Pulmonary artery endothelial cell (primary cell): ENCODE measurements at places on chromosomes 3 and 15. TPM values are rescaled to one million over a fixed set of nuclear protein-coding genes. Genes with fewer than 3 reads are reported as not detected.

BOC gene
- total RNA-seq: 0.20 and 0.35 TPM in 2 replicates

TRAIP gene
- total RNA-seq: 4.4 and 5.1 TPM in 2 replicates

TLR9 gene
- total RNA-seq: 0.04 TPM in 1 of 2 replicates, not detected in the other

CX3CR1 gene
- total RNA-seq: not detected in 2 replicates

DPPA2 gene
- not detected in 2 replicates for total RNA-seq

GOLGA6B gene
- total RNA-seq: not detected in 2 replicates

QTRT2 gene
- 40.5 and 56.2 TPM in 2 replicates for total RNA-seq

MIX23 gene
- total RNA-seq: 38.3 and 74.0 TPM in 2 replicates

ADPRH gene
- total RNA-seq: 6.3 and 8.3 TPM in 2 replicates

PRR23A gene
- not detected in 2 replicates for total RNA-seq

STRC gene
- under 0.01 TPM in 2 replicates for total RNA-seq

ATOSA gene
- 26.9 and 41.7 TPM in 2 replicates for total RNA-seq

ATP8B4 gene
- not detected in 2 replicates for total RNA-seq

GNAT1 gene
- under 0.01 TPM in 1 of 2 replicates, not detected in the other for total RNA-seq

TBC1D21 gene
- not detected in 2 replicates for total RNA-seq

SLC24A5 gene
- not detected in 2 replicates for total RNA-seq

RYR3 gene
- total RNA-seq: under 0.01 TPM in 2 replicates

CSPG5 gene
- 0.66 and 0.71 TPM in 2 replicates for total RNA-seq

MYD88 gene
- total RNA-seq: 12.7 and 15.2 TPM in 2 replicates

SEC62 gene
- total RNA-seq: 39.5 and 78.8 TPM in 2 replicates

GANC gene
- 10.7 and 14.8 TPM in 2 replicates for total RNA-seq

RRP9 gene
- 33.2 and 50.7 TPM in 2 replicates for total RNA-seq

NFKBIZ gene
- total RNA-seq: 16.5 and 22.4 TPM in 2 replicates

EAF2 gene
- 1.4 and 3.5 TPM in 2 replicates for total RNA-seq

ANKRD63 gene
- total RNA-seq: 0.20 TPM in 1 of 2 replicates, not detected in the other

VPS18 gene
- 48.7 and 50.8 TPM in 2 replicates for total RNA-seq

AMIGO3 gene
- total RNA-seq: not detected in 2 replicates

SPSB4 gene
- not detected in 2 replicates for total RNA-seq

AP4E1 gene
- total RNA-seq: 10.2 and 12.9 TPM in 2 replicates

ATP13A3 gene
- 189 and 198 TPM in 2 replicates for total RNA-seq

CPN2 gene
- not detected in 2 replicates for total RNA-seq
